Forelimb muscle (tissue), 1 donor: ENCODE measurements at places on chromosomes 6 and 20. TPM values are rescaled to one million over a fixed set of nuclear protein-coding genes. Genes with fewer than 3 reads are reported as not detected.

GRCh38 chr20:46255440-46256104 lies 52.7 kb downstream of the CDH22 start:
- no peak for DNase-seq

- DNase-seq, result no peak
These were observed 5.5 kb upstream of the PCMTD2 start for GRCh38 chr20:64250027-64250426.

GRCh38 chr6:111973118-111973761 lies 80.7 kb upstream of the CCN6 start:
- DNase-seq, result peak; percentile 80

GRCh38 chr6:121595646-121596045 lies 160.2 kb downstream of the GJA1 start:
- no peak for DNase-seq

DNA sequence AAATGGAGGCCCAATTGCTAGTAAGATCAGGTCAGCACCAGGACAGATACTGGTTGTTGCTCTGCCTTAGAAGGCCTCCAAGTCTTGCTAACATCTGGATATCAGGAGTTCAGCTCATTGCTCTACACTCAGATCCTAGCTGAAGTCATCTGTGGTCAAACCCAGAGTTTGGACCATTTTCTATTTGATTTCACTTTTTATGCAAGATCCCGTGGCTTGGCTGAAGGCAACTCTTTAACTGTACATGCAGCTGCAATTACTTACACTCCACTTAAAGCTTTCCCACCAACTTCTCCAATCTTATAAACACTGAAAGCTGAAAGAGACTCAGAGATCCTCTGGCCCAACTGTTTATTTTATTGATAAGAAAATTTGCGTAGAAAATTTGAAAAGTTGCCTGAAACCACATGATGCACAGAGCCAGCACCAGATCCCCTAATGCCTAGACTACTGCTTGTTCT lies 2.7 kb downstream of the SLC17A2 start:
- no peak for DNase-seq

DNA sequence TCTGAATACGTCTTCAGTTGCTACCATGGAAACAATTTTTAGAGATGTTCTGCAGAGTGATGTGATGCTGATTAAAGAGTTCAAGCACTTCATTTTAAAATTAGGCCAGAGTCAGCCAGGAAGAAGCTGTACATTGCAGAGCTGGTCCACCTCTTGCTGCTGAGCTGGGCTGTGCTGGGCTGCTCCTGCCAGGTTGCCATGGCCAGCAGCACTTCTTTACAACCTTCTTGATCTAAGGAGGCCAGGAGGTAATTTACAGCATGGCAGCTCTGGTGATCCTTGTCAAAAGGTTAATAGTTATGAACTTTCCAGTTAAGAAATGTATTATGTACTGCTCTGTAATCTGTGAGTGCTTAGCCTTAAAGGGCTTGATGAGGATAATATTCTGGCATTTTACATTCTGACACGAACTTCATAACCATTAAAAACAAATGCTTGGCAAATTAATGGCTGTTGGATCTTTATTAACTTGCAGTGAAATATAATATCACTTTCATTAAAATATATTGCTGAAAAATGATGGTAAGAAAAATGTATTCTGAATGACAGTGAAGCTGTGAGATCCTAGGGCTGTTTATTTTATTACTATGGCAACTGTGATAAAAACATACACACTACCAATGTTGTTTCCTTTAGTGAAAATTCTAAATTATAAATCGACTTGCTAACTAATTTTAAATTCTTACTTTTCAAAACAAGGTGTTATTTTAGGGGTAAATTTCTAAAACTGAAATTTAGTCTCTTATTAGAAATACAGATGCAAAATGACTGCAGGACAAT lies 259.7 kb downstream of the RFPL4B start:
- no peak for DNase-seq

DNA sequence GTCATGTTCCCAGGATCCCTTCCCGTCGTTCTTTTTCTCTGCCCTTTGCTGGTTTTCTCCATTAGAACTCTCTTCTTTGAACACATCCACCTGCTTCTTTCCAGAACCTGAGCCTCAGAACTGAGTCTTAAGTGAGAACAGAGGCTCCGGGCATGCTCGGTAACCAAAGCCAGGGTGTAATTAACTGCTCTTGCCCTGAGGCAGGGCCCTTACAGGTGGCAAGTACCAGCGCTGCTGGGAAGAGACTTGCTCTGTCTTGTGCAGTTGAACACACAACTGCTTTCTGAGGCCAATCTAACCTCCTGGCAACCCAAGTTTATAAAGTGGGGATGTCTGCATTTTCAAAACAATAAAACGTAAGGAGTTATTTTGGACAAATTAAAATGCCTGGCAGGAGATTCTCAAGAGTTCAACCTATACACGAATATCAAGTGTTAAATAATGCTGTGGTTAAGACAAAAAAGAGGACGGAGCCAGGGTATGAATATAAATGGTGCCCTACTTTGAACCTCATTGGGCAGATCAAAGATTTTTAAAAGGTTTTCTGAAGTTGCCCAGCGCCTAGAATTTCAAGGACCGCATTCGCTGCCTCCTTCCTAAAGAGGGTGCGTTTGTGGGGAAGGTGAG lies 12.4 kb upstream of the DEK start:
- no peak for DNase-seq

- DNase-seq, result no peak
These were observed 5.6 kb downstream of the NXT1 start for GRCh38 chr20:23356203-23356602.

The TFEB gene
- polyA plus RNA-seq, result 5.8 TPM

The DCDC2 gene
- polyA plus RNA-seq, result 0.06 TPM

The GMEB2 gene
- polyA plus RNA-seq, result 6.8 TPM

The ANKEF1 gene
- polyA plus RNA-seq, result 1.2 TPM

The GNAS-AS1 gene
- polyA plus RNA-seq, result 2.8 TPM

The ULBP2 gene
- 0.61 TPM for polyA plus RNA-seq

The MEP1A gene
- not detected for polyA plus RNA-seq

The ANGPT4 gene
- 0.04 TPM for polyA plus RNA-seq
